ENCODE measurements at places on chromosomes 16 and 17.

- no peak for DNase-seq
These were observed 51.3 kb upstream of the IRX6 start for GRCh38 chr16:55272744-55273143.

DNA sequence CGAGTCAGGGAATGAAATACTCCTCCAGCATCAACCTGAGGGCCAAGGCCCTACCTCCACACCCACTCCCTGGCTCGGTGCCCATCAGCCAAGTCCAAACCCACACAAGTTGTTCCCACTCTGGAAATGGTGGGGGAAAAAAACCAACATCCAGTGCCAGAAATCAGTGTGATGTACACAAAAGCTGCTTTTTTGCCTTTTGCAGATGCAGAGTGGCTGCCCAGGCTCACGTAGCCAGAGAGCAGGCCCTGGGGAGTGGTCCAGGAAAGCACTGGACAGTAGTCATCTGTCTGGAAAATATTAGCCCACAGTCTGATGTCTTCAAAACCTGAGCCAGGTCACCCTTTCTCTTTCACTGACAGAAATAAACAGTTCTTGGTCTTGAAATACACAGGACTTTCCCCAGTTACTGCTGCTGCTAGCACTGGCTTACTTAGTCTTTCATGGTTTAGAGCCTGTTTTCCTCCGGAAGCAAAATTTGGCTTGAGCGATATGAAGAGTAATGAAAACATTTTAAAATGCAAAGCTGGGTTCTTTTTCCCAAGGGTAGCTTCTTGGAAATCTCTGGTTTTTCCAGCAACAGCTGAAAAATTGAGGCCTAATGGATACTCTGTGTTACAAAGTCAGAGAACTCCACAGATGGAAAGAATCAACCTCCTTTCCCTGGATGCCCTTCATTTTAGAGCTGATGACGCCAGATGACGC, 18.2 kb upstream of the NOS2 start:
- DNase-seq, result no peak

DNA sequence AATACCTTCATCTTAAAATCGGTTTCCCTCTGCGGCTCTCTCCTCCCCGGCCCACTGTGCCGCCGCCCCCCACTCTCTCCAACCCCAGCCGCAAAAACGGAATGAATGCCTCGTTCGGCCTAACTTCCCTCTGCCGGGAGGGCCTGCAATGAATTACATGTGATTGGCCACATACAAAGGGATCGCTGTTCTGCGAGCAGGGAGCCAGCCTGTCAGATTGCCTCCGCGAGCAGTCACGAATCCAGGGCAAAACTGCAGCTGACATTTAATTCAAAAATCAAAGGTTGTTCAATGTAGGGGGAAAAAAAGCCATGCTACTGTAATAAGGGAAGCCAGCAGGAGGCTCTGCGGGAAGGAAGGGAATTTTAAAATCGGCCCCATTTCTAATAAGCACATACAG, 84.9 kb downstream of the TBC1D16 start:
- DNase-seq, result no peak

DNA sequence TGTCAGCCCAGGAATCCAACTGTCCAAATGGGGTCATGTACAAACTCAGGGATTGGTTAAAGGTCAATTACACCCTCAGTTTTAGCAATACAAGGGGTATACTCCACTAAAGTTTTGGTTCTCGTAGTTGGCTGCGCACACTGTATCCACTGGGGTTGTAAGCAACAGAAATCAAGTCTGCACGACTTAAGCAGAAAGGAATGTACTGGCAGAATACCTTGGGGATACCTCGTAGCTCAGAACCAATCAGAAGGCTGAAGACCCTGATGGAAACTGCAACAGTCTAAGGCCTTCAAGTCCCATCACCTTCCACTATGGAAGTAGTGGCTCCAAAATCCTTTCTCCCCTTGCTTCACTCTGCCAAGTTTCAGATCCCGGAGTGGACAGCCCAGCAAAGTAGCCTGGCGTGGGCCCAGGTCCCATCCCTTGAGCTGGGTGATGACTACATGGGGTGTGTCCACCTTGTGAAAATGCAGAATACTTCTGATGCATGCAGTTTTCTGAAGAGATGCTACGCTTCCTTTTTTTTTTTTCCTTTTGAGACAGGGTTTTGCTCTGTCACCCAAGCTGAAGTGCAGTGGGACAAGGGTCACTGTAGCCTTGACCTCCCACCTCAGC, 21.1 kb upstream of the RPH3AL start:
- no peak for DNase-seq

GRCh38 chr16:10679921-10680320, 14.8 kb downstream of the TEKT5 start:
- DNase-seq, result no peak

DNA sequence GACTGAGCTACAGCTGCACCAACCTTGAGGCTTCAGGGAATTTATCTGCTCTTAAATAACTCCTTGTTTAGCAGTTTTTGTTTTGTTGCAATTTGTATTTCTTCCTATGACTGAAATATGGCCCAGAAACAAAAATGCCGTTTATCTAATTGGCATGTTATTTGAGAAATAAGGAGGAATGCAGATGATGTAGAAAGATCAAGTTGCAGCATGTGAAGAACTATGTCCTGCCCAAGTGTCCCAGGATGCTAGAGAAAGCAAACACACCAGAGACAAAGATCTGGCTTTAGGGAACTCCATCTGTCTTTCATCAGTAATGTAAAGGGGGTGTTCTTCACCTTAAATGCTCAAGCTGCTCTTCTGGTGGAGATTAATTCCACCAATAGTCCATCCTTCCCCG, 29.7 kb downstream of the USP31 start:
- DNase-seq, result peak; percentile 46

GRCh38 chr17:34408439-34408838, 45.4 kb upstream of the CCL1 start:
- no peak for DNase-seq

GRCh38 chr16:50836121-50836621, 94.3 kb downstream of the CYLD start:
- DNase-seq, result no peak

- DNase-seq, result no peak
These were observed 2.6 kb downstream of the KIFC3 start for GRCh38 chr16:57799600-57800199.

DNA sequence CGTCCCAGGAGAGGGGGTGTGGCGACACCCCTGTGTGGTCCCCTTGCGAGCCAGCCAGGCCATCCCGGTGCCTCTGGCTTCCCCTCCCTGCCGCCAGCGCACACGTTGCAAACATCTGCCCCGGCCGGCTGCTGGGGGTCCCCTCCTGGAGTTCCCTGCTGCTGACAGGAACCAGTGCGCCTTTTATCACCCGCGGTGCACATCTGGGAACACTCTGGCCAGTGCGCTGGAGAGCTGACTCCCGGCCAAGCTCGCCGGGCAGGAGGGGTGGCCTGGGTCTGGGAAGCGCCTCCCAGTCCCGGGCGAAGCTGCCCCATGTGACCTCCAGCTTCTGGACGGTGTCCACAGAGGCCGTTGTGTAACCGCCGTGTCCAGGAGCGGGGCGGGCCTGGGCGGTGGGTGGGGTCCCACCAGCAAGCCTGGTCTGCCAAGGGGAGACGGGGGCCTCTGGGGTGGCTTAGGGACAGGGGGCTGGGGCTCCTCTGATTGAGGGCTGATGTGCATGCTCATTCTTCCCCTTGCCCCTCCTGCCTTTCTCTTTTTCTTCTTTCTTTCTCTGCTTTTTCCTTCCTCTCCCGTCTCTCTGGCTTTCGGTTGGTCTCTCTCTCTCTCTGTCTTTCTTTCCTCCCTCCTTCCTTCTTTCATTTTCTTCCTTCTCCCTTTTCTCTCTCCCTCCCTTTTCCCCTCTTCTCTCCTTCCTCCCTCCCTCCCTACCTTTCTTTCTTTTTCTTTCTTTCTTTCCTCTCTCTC, 25.2 kb upstream of the CIBAR2 start:
- peak; percentile 70 for DNase-seq

DNA sequence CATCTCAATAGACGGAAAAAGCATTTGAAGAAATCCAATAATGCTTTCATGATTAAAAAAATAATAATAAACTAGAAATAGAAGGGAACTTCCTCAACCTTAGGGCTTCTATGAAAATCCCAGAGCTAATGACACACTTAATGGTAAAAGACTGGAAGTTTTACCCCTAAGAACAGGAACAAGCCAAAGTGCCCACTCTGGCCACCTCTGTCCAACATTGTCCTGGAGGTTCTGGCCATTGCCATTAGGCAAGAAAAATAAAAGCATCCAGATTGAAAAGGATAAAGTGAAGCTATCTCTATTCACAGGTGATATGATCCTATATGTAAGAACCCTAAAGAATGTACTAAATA, 2.5 kb upstream of the LITAF start:
- DNase-seq, result no peak

GRCh38 chr17:4014148-4014927, 50.1 kb upstream of the ATP2A3 start:
- DNase-seq, result no peak

- DNase-seq, result no peak
These were observed 405 bp upstream of the CBLN1 start for GRCh38 chr16:49281843-49282642.

GRCh38 chr16:88977018-88977811, at the start of gene CBFA2T3:
Gene CBFA2T3 (minus strand): TSS chr16:88977207. CDS start chr16:88976807, 400 bp downstream.
- no peak for DNase-seq

GRCh38 chr17:82212331-82213250, at the start of gene CCDC57:
Gene CCDC57 (minus strand): TSS chr17:82212842. CDS start chr17:82201944, 10,898 bp downstream.
- no peak for DNase-seq

DNA sequence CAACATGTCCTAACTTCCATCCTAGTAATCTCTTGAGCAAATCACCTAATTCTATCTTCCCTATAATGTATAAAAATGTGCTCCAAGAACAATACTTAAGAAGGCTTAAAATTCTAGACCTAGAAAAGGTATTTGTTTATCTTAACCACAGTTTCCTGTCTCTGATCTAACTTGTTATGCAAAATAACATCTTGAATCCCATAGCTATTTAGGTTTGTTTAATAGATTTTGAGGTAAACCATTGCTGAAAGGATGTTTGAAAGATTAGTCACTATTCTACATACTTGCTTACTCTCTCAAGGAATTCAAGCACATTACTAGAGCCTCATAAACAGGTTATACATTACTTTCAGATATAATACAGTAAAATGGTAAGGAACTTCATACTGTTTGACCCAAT, 13.0 kb downstream of the CA10 start:
- no peak for DNase-seq

DNA sequence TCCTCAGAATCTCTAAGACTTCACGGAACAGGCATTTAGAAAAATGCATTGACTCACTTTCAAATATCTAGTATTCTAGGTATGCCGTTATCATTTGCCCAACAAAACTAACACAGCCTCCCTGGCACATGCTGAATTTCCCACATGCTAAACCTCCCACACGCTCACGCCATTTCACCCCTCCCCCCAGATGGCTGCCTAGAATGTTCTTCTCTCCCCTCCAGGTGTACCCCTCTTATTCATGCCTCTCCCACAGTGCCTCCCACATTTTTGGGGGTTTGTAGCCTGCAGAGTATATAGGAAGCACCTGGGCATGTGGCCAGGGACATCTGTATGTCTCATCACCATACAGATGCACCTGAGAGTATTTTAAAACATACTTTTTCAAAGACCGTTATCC, 38.2 kb upstream of the ICAM2 start:
- DNase-seq, result no peak

DNA sequence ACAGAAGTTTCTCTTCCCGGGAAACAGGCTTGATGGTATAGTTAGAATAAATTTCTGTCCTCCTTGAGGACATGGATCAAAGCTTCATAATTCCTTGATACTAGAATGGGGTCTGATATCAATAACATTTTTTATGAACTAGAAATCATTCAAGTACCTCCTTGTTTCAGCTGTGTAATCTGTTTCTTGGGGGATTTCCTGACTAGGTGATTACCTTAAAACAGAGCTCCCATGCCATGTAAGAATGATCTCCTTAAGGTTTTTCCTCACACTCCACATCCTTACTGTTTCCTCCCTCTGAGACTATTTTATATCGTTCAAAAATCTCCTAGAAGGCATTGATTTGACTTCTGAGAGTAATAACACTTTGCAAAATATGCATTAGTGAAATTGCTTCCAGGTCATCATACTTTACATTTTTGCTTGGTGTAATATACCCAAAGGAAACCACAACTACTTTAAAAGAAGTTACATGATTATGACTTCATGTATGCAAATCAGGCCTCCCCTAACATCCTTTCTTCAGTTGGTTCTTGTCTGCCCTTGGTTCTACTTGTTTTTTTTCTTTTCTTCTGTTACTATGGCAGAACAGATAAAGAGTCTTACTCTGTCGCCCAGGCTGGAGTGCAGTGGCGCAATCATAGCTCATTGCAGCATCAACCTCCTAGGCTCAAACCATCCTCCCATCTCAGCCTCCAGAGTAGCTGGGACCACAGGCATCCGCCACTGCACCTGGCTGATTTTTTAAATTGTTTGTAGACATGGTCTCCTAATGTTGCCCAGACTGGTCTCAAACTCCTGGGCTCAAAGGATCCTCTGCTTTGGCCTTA, 388.8 kb downstream of the ZFHX3 start:
- no peak for DNase-seq

GRCh38 chr17:36972905-36973304, 24.2 kb downstream of the AATF start:
- no peak for DNase-seq

DNA sequence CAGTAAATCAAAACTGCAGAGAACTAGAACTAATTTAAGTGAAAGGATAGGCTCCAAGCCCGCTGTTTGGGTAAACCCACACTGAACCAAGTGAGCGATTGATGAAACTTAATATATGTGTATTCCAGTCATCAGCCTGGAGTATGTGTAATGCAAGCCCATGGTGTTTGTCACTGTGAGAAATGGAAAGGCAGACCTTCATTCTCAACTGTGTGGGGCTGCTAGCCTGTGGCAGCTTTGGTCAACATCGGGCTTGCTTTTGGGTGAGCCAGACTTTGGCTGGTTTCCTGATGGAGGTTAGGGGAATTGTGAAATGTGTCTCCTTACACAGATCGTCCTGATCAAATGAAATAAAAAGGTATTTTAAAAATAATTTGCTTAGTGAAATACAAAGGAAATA, 279.9 kb downstream of the IRX3 start:
- no peak for DNase-seq

- DNase-seq, result no peak
These were observed 398 bp downstream of the LGALS9 start for GRCh38 chr17:27631411-27631760.

- no peak for DNase-seq
These were observed 36.5 kb downstream of the CPNE2 start for GRCh38 chr16:57128771-57129389.

GRCh38 chr17:39174920-39175694, 9.1 kb upstream of the ARL5C start:
- no peak for DNase-seq

DNA sequence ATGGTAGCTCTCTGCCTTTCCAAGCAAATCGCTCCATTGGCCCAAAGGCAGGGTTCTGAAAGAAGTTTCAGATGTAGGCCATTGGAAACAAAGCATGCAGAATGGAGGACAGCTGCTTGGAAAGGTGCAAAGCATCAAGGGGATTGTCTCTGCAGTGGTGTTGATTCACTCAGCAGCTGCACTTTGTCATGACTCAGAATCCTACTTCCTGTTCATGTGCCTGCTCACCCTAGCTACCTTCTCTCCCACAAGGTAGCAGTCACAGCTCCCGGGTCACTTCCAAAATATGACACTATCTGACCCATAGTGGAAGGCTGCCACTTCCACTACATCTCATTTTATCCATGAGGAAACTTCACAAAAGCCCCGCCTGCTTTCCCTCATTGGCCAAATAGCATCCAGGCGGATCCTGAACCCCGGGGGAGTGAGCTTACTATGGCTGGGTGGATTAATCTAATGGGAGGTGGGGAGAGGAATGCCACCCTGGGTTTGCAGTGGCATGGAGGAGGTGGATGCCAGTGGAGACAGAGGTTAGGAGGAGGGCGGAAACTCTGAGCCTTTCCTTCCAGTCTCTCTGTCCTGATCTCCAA, 74.7 kb upstream of the NKD1 start:
- DNase-seq, result no peak

GRCh38 chr17:47703191-47703591, 9.2 kb downstream of the TBKBP1 start:
- no peak for DNase-seq

All from AG09309 (cell line).